ENCODE measurements at places on chromosomes 4 and X.
A peak's percentile ranks its signal among the peaks of the same experiment; 100 is the strongest.

GRCh38 chrX:31021537-31021936 lies 50.3 kb downstream of the FTHL17 start:
- no peak for DNase-seq

GRCh38 chrX:114615765-114616164 lies 31.9 kb downstream of the HTR2C start:
- DNase-seq, result no peak

DNA sequence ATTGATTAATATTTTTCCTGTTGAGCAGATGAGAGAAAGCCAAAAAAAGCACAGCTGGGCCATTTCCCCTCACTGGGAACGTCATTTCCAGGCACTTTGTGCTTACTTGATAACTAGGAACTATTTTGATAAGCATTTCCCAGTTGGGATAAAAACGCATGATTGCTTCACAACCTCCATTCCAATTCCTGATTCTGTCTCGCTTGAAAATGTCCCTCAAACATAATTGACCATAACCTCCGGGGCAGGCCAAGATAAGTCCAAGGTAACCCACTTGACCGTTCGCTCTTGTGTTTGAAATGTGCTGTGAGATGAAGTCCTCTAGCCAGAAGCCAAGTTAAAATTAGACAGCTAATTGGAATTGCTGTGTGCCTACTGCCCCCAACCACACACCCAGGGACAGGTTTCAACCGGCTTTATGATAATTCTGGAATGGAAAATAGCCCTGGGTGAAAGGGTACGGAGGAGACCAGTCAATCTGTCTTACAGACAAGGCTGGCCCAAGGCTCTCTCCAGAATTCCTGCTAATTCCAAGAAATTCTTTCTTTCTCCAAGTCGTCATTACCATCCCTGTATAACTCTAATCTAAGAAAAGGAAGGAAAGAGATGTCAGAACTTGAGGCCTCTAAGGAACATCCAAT lies 137.1 kb downstream of the MID1 start:
- DNase-seq, result no peak

DNA sequence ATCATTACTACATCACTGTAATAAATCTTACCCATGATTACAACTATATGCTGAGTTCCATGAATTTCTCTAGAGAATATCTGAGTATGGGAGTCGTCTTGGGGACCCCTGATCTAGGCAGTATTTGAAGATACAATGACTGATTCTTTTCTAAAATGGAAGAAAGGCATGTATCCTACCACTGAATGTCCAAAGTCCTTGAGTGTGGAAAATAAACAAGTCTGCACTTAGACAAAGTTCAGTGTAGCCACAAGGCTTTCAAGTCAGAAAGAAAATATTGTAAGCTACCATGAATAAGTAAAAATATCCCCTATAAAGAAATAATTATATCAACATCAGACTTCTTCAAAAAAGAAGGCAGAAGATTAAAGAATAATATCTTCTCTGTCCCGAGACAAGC lies 42.4 kb downstream of the ZNF674 start:
- no peak for DNase-seq

- peak; percentile 9 for DNase-seq
Observed at GRCh38 chr4:83012200-83012686, 1.6 kb upstream of the LIN54 start.

DNA sequence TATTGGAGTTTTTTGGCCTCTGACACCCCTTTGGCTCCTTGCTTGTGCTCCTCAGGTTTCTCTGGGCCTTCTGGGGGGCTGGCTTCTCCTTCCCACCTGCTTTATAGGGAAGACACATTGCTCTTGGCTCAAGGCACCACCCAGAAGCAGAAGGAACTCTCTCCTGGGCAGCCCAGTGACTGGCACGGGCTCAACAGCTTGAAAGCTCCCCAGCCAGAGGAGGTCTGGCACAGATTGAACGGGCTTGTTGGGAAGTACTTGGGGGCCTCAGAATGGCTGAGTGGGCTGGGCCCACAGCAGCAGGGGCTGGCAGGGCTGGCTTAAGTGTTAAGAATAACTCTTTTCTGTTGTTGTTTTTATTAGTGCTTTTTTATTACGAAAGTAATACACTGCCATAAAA lies 11.2 kb upstream of the ZNF185 start:
- no peak for DNase-seq

GRCh38 chr4:164312671-164313070 lies 441.3 kb upstream of the SMIM31 start:
- no peak for DNase-seq

GRCh38 chr4:159871141-159871540 lies 768.3 kb downstream of the RAPGEF2 start:
- no peak for DNase-seq

- DNase-seq, result no peak
Observed at GRCh38 chrX:136867518-136867917, 13.0 kb downstream of the RBMX start.

- no peak for DNase-seq
Observed at GRCh38 chr4:74471264-74471663, 26.3 kb downstream of the AREG start.

DNA sequence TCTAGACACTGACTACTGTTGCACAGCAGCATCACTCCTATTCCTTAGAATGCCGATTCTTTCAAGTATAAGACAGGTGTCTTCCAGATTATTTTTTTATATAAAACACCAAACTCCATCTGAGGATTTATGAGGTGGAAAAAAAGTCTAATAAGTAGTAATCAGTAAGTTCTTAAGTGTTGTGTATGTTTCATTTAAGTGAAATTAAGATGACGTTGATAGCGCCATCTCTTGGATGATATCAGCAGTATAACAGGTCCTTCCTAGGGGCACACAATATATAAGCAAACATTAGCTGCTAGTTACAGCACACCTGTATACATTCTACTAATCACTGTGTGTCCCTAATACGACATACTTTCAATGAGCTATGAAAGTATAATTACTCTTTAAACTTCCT lies 99.6 kb upstream of the STS start:
- DNase-seq, result no peak

GRCh38 chr4:24511371-24512063 lies 72.8 kb downstream of the DHX15 start:
- DNase-seq, result no peak

DNA sequence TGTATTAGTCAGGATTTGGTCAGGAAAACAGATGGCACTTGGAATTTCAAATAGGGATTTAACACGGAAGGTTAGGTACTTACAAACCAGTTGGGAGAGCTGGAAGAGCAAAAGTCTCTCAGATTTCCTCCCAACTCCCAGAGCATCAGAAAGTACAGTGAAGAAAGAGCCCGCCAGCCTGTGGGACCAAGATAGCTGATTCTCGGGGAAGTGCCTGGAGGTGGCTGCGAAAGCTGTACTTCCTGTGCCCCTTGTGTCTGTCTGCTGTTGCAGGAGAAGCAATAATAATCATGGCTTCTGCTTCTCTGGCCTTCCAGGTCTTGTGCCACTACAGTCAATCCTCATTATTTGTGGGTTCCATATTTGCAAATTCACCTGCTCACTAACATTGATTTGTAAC lies 221.0 kb upstream of the BCOR start:
- DNase-seq, result no peak

DNA sequence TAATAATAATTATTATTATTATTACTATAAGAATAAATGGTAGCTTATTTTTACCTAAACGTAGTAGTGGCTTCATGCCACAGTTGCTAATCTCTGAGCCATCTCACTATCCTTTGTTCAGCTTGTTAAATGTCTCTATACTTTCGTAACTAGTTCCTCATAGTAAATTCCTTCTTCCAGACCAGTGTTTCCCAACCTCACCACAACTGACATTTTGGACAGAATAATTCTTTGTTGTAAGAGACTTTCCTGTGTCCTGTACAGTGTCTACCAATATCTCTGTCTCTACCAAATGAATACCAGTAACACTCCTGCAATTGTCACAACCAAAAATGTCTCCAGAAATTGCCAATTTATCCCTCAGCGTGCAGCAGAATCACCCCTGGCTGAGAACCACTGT lies 1040.9 kb downstream of the DMD start:
- DNase-seq, result no peak

GRCh38 chr4:87511500-87511899 lies 17.7 kb downstream of the SPARCL1 start:
- no peak for DNase-seq

- DNase-seq, result no peak
Observed at GRCh38 chr4:10353110-10353509, 104.1 kb downstream of the ZNF518B start.

- DNase-seq, result no peak
Observed at GRCh38 chr4:39384563-39384962, 18.4 kb upstream of the RFC1 start.

- peak; percentile 11 for DNase-seq
Observed at GRCh38 chr4:152778656-152779512, 646 bp downstream of the TIGD4 start.

GRCh38 chr4:13580036-13580435 lies 35.7 kb upstream of the NKX3-2 start:
- DNase-seq, result no peak

- DNase-seq, result no peak
Observed at GRCh38 chrX:109362101-109362500, 119.8 kb downstream of the GUCY2F start.

DNA sequence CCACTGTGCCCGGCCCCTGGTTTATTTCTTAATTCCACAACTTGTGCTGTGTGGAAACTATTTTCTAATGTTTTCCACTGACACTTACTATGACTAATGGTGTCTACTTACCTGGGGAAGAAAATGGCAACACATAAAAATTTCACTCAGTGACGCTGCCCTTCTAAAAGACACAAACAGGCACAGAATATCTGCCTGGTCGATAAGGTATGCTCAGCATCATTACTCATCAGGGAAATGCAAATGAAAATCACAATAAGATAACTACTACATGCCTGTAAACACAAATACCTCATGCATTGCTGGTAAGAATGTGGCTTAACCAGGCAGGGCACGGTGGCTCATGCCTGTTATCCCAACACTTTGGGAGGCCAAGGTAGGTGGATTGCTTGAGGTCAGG lies 61.6 kb downstream of the UBE2K start:
- DNase-seq, result no peak

DNA sequence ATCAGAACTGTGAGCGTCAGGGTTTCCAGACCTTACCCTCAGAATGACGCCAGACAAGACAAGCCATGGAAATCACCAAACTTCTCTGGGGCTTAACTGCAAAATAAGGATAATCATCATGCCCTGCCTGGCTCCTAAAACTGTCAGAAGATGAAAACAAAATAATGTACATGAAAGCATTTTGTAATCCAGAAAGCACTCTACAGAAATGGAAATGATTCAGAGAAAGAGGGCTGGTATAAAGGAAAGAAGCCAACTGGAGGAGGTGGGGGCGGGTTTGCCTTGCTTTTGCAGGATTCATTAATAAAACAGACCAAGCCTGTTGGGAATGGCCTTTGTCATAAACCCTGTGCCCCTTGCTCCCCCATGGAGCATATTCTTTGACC lies 47.3 kb downstream of the SEPSECS start:
- no peak for DNase-seq

DNA sequence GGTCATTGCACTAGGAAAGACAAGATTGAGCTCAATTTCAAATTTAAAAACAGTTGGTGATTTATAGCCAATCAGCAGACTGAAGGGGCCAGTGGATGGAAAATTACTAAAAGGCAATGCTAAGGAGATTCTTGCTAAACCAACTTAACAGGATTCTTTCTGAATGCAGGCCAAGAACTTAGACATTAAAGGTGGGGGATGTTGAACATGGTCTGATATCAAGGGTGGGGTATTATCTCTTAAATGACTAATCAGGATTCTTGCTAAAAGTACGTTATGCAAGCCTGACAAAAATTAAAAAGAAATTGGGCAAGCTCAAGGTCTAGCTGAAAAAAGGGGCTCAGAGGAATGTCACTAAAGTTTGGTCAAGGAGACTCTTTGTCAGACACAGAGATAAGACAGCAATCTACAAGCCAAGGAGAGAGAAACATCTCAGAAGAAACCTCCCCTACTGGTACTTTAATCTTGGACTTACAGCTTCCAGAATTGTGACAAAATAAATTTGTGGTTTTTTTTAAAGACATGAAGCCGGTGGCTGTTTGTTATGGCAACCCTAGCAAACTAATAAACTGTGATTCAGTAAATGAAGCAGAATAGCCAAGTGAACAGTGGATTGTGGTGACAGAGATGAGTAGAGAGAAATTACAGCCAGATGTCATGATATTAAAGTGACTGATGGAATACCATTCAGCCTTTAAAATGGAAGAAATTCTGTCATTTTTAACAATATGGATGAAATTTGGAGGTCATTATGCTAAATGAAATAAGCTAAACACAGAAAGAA lies 120.3 kb upstream of the KLHL4 start:
- no peak for DNase-seq

GRCh38 chrX:73728602-73729001 lies 165.6 kb downstream of the CHIC1 start:
- no peak for DNase-seq

DNA sequence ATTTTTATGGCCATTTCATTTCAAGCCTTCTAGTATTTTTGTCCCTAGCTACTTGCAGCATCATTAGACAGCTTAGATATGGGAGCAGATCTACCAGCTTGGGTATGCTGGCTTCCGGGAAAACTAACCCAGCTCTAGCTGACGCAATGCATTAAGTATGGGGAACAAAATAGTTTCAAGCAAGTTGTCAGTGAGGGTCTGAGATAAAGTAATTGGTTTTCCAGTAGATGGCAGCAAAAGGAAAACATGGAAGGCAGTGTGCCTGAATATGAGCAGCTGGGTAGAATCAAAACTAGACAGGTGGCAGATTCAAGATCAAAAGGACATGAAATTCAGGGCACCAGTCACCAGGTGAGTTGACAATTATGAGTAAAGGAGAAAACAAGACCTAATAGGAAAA lies 340.9 kb upstream of the CTSO start:
- DNase-seq, result no peak
